ENCODE measurements at places on chromosomes 4 and X.

GRCh38 chrX:103477496-103477895 lies 41.8 kb downstream of the RAB40A start:
- no peak for DNase-seq

- DNase-seq: no peak
Measured at GRCh38 chr4:92599044-92599443, 295.3 kb downstream of the GRID2 start.

DNA sequence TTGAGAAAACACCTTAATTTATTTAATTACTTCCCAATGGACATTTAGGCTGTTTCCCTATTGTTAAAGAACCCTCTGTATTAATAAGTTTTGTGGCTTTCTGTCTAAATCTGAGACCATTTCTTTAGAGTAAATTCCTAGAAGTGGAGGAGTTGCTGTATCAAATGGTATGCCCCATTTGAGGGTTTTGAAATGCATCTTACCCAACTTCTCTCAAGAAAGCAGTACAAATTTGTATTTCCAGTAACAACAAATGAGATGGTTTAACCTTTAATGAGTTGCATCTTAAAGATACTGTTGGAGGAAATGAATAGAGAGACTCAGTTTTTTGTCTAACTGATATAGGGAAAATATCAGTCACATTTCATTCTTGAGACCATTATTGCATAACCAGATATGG lies 70.5 kb upstream of the CBLL2 start:
- DNase-seq: no peak

GRCh38 chrX:111168314-111168713 lies 72.3 kb downstream of the PAK3 start:
- no peak for DNase-seq

GRCh38 chr4:3911252-3911856 lies 145.2 kb downstream of the ADRA2C start:
- no peak for DNase-seq

Measured in activated effector memory CD4-positive, alpha-beta T cell treated with anti-CD3 and anti-CD28 coated beads, Interleukin-2, amount 50 U/mL, for 16 hours (primary cell).